CD8-positive, alpha-beta memory T cell (primary cell): ENCODE measurements at places on chromosomes 11 and 22. TPM values are rescaled to one million over a fixed set of nuclear protein-coding genes. Genes with fewer than 3 reads are reported as not detected.

The RASGRP2 gene
- polyA plus RNA-seq = 145 TPM

The UPK2 gene
- polyA plus RNA-seq = not detected

The CNTF gene
- polyA plus RNA-seq = not detected

The DGAT2 gene
- polyA plus RNA-seq = not detected

The SLC37A2 gene
- polyA plus RNA-seq = 0.33 TPM

The OR51E2 gene
- not detected for polyA plus RNA-seq

The SYTL2 gene
- polyA plus RNA-seq = 52.3 TPM

The CCDC81 gene
- polyA plus RNA-seq = 0.26 TPM

The RFPL1 gene
- not detected for polyA plus RNA-seq

The KCNJ1 gene
- not detected for polyA plus RNA-seq

The FXYD2 gene
- polyA plus RNA-seq = 67.9 TPM

The SCARF2 gene
- 1.5 TPM for polyA plus RNA-seq

The UCP2 gene
- 962 TPM for polyA plus RNA-seq

The OR51B2 gene
- not detected for polyA plus RNA-seq

The OR52I2 gene
- polyA plus RNA-seq = not detected

The MAPK8IP1 gene
- polyA plus RNA-seq = 0.23 TPM

The CRYBB3 gene
- polyA plus RNA-seq = not detected

The OR6T1 gene
- not detected for polyA plus RNA-seq
